Skin of body (tissue), 3 donors: ENCODE measurements at places on chromosomes 16 and 17.

DNA sequence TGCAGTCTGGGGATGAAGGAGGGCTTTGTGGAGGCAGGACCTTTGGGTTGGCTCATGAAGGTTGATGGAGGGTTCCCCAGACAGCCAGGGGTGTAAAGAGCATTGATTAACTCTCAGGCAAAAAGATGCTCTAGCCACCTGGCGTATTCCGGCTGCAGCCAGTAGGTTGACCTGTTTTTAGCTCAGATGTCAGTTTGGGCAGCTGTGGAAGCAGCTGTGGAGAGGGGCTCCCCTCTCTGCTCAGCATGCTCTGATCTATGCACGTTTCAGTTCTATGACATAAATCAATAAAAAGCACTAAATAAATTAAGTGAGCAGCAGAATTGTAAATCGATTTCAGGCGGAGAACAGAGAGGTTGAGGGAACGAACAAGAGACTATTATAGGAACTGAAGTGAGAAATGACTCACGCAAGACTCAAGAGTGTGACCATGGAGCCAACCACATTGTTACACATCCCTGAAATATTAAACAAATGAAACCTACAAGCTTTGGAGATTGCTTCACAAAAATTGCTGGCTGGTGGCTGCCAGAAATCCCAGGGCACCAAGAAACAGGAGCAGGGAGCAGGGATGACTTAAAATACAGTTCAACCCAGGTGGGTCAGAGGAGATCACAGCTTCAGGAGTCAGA is 111.9 kb downstream of the GSG1L start:
- no peak for DNase-seq

GRCh38 chr17:49187301-49187700 is 23.1 kb downstream of the GNGT2 start:
- DNase-seq = no peak

- DNase-seq = no peak
Measured at GRCh38 chr17:62172492-62173291, 107.6 kb upstream of the MED13 start.

- no peak for DNase-seq
Measured at GRCh38 chr17:81066771-81067315, 31.9 kb downstream of the BAIAP2 start.
